ENCODE measurements at places on chromosomes 4 and X.

- no peak for ATAC-seq
Observed at GRCh38 chr4:7021930-7022664, 21.1 kb upstream of the TADA2B start.

DNA sequence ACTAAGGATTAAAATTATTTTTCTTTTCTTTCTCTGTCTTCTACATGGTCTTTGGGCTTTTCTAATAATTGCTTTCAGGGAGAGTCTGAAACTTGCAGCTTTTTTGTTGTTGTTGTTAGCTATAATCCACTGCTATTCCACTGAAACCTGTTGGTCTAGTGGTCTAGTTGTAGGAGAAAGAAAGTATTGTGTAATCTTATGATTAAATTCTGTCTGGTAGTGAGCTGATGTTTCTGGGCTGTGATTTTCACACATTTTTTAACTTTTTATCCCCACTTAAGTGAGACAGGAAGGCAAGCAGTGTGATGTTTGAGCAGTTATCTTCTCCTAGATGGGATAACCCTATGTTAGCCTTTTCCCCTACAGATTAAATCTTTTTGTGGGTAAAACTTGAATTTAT is 825.2 kb downstream of the PCDH7 start:
- ATAC-seq, result no peak

DNA sequence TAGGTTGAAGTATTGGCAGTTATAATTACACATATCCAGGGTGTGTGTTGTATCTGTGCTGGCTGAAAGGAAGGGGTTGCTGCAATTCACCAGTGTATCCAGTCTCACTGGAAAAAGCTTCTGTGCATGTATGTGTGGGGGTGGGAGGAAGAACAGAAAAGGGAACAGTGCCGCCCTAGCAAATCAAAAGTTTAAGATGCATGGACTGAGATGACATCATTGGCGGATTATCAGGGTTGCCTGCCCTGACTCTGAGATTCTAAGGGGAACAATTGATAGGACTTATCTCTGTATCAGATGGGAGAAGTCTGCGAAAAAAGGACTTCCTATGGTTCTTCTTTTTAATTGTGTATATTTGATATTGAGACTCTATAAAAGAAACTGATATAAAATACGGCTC is 3.5 kb downstream of the SLC25A43 start:
- no peak for ATAC-seq

DNA sequence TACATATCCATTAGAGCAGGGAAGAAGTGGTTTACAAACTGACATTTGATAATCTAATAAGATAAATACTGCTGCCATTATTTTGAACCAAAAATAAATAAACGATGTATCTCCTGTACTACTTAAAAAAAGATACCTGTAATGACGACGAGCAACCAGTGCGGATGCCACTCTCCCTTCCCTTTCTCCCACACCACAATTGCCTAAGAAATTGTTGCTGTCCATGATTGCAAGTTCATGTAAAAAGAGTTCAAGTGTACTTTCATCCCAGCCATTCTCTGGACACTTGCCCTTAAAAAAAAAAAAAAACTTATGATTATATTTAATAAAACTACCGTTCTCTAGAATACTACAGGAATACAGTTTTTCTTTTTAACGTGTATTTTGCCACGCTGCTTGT is 1.4 kb downstream of the SEPSECS start:
- no peak for ATAC-seq

DNA sequence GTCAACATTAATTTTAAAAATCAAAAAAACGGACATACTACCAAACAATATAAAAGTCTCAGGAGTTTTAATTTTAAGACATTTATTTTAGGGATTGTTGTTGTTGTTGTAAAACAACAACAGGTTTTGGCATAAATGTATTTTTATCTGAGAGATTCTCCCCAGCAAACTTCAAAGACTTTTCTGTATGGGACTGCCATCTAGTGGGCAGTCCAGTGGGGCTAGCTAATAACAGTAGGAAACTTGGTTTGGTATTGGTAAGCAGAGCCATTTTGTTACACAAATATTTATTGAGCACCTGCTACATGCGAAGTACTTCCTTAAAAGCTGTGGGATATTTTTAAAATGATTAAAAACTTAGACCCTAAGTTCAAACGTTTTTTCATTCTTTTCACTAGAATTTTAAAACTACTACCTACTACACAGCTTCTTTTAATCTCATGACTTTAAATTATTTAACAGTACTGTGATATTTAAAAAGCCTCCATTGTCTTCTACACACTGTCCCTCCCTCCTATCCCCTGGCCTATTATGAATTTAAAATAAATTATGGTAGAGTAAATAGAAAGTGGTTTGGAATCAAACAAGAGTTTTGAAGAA is 1028.4 kb upstream of the INTU start:
- no peak for ATAC-seq

GRCh38 chrX:153875391-153876111 is 10.4 kb downstream of the L1CAM start:
- peak; percentile 51 for ATAC-seq

- ATAC-seq, result no peak
Observed at GRCh38 chrX:103878466-103879122, 46.5 kb upstream of the RAB9B start.

DNA sequence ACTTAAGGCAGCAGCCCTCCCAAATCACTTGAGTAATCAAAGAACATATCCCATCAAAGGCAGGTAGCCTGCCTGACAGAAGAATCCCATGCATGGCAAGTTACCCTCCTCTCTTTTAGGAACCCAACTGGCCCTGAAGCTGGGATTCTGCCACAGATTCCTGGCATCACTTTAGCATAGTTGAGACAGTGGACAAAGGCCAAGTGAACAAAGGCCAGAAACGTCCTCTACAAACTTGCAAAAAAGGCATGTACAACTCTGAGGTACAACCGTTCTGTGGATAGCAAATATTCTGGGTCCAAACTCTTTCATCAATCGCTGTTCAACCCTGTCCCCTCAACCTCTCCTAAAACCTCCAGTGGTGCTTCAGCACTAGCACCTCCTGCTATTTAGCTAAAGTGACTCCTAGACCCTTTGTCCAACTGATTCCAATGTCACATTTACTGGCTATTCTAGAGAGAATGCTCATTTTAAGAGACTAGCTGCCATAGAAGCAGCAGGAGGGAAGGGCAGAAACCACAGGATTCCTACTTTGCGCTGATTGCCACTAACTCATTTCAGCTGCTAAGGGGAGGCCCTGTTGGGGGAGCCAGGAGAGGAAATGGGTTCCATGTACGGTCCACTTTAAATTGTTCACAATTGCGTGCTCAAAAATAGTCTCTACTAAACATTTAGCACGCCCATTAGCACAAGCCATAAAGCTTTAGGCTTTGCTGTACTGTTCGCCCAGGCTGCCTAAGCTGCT is 105.9 kb downstream of the SHROOM4 start:
- no peak for ATAC-seq

DNA sequence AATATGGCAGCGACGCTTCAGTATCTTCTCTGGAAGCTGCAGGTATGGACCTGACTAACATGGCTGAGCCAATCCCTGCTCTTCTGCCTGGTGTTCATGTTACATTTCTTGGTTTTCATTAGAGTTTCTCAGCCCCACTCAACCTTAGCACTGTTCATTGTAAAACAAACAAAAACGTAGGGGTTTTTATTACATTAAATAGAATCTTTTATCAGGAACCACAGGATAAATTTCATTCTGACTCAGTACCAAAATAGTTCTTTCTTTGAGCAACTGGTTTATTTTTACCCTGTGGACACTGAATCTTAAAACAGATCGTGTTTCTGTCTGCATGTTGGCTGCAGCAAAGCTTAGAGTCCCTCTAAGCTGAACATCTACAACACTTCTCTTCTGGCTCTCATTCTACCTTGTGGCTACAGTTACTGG is 27.1 kb downstream of the FHIP1A start:
- ATAC-seq, result no peak

GRCh38 chr4:146211440-146211839 is 2.9 kb upstream of the REELD1 start:
- ATAC-seq, result no peak

DNA sequence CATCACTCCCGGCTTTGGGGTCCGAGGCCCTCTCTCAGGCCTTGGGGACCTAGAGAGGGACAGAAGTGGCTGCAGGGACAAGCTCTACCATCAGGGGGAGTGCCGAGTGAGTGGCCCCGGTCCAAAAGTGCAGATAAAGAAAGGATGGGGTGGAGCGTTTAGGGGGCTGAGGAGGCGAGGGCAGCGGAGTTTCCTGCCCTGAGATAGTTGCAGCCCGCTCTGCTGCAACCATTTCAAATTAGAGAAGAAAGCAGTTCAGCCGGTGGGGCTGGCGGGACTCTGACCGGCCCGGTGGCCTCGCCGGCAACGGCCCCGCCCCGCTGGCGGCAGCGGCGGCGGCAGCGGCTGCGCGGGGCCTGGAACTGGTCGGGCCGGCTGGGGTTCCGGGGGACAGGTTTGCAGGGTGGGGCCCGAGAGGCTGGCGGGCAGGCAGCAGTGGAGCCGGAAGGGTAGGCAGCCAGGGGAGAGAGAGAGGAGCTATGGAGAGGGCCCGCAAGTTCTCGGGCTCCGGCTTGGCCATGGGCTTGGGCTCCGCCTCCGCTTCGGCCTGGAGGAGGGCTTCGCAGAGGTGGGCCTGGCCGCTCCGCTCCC is 7.6 kb downstream of the DLG3 start:
- ATAC-seq, result peak; percentile 62

DNA sequence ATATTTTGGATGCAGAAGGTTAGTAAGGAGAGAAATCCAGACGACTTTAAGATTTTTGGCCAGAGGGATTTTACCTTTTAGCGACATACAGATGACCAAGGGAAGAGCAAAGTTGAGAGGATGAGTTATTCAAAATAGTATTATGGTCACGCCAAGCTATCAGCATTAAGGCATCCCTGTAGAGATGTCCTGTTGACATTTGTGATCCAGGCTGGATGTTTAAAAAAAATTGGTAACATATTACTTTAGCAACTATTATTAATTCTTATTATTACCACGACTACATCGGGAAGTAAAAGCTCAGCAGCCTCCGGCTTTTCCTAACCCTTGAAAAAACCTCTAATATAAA is 562 bp upstream of the OSTC start:
- no peak for ATAC-seq

- ATAC-seq, result peak; percentile 75
Observed at GRCh38 chr4:174629265-174629664, 107.0 kb upstream of the HPGD start.

GRCh38 chr4:81482326-81482725 is 10.6 kb upstream of the RASGEF1B start:
- no peak for ATAC-seq

DNA sequence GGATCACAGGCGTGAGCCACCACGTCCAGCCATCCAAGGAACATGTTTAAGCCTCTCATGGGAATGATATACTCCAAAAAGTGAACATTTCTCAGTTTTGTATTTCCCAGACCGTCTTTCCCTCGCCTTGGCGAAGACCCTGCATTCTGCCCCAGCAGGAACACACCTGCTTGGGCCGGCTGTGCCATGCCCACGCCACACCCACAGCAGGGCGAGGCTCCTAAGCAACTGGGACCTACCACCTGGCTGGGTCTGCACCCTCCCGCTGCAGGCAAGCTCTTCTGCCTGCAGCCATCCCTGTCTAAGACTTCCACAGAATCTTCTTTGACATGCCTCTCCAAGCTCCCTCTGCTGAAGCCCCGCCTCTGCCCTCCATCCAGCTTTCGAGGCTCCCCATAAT is 3.6 kb downstream of the CCNQ start:
- no peak for ATAC-seq

GRCh38 chr4:10589799-10590198 is 94.8 kb downstream of the CLNK start:
- no peak for ATAC-seq

DNA sequence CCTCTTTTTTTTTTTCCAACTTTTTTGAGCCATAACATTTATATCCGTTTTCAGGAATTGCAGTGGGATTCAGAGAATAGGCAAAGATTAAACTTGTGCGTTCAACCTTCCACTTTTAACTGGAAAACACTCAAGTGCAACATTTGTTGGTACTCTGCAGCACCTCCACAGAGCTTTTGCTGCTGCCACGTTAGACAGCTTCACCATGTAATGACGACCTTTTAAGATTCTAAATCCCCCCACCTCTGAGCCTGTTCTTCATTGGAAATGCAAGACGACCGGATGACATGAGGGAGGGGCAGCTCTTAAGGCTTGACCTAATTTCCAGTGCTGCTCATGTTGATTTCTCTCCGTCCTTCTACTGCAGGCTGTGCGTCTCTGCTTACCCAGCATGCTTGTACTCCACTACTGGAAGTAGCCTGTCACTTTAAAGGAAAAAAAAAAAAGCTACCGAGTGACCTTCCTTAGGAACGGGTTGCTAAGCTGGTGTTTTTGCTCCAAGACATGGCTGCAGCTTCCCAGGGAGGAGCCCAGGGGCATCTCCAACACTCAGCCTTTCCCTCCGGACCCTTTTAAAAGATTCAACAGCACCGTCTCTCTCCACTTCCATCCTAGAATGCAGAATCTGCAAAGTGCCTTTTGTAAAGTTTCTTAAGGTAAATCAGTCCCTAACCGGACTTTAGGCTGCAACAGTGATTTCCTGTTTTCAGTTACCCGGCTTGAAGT is at the start of gene CC2D2A:
Gene CC2D2A, plus strand, starts transcription at position 481 of the 726 bp plus-strand sequence. CDS start 6,051 bp downstream, outside the sequence.
- no peak for ATAC-seq

GRCh38 chr4:61521451-61521850 is 321.3 kb downstream of the ADGRL3 start:
- ATAC-seq, result no peak
